ENCODE measurements at places on chromosomes 4 and X.

- no peak for DNase-seq
Measured at GRCh38 chrX:53003111-53003510, 44.8 kb upstream of the FAM156A start.

DNA sequence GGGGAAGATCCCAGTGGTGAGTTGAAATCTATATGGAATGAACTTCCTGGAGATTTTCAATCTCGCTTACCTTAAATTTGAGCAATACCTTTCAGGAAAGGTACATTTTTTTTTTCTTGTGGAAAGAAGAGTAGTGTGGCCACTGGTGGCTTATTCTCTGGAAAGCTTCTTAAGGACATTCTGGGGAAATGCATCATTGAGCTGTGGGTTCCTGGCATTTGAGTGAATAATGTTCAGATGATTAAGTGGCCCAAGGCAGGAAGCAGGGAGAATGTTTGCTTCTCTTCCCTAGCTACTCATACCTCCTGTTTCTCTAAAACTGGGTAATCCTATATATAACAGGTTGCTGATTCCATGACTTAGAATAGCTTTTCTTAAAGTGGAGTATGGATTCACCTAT is 31.8 kb downstream of the STAG2 start:
- no peak for DNase-seq

DNA sequence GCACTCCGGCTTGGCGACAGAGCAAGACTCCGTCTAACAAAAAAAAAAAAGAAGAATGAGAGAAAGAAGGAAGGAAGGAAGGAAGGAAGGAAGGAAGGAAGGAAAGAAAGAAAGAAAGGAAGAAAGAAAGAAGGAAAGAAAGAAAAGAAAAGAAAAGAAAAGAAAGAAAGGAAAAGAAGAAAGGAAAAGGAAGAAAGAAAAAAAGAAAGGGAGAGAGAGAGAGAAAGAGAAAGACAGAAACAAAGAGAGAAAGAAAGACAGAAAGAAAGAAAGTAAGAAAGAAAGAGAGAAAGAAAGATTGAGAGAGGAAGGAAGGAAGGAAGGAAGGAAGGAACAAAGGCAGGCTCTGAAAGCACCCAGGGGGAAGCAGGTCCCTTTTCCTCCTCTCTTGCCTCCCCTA is 336.6 kb upstream of the GATB start:
- DNase-seq, result no peak

GRCh38 chr4:115456231-115456630 is 342.8 kb upstream of the NDST4 start:
- no peak for DNase-seq

DNA sequence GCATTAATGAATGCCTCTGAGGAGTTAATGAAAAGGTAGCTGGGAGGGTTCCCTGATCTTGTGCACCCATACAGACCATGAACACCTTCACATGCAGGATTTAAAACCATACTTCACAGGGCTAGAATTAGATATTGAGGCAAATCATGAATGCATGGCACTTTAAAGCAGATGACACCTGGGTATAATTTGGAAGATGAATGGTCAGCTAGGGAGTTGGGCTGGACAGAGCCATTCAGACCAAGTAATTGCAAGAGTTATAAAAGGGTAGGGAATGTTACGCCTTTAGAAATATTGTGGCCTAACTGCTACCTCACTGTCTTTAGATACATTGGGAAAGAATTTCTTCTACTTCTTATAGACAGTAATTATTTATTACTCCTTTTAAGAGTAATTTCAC is 89.1 kb upstream of the ZNF827 start:
- no peak for DNase-seq

- DNase-seq, result no peak
Measured at GRCh38 chrX:101619364-101619763, 1.6 kb upstream of the ARMCX6 start.

DNA sequence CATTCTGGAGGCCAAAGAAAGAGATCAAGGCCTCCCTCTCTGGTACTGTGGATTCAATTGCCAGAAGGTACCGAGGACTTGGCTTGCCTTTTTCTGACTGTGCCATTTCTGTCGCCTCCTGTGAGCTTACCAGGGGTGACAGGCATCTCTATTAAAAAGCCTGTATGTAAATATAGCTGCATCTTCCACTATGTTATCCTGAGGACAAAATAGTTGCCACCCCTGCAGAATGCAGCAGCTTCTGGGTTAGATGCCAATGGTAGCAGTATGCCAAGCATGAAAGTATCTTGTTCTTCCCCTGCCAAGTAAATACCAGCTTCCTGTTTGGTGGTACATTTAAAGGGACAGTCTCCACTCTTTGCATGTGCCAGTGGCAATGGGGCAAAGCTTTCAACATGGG is 10.7 kb downstream of the TRPC5OS start:
- DNase-seq, result no peak

DNA sequence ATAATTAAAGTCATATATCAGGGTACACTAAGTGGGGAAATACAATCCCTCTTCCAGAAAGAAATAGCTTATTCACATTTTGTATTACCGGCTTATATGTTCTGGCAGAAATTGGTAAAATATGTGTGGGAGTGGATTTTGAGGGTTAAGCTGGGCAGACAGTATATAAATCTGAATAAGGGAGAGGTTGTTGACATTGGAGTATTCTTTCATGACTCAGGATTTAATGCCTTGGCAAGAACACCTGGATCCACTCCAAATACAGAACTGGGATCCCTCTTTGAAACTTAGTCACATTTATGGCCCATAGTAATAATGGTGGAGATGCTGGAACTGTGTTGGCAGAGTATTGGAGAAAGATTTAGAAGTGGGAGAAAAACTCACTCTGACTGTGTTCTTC is 54.3 kb upstream of the TET2 start:
- DNase-seq, result no peak

DNA sequence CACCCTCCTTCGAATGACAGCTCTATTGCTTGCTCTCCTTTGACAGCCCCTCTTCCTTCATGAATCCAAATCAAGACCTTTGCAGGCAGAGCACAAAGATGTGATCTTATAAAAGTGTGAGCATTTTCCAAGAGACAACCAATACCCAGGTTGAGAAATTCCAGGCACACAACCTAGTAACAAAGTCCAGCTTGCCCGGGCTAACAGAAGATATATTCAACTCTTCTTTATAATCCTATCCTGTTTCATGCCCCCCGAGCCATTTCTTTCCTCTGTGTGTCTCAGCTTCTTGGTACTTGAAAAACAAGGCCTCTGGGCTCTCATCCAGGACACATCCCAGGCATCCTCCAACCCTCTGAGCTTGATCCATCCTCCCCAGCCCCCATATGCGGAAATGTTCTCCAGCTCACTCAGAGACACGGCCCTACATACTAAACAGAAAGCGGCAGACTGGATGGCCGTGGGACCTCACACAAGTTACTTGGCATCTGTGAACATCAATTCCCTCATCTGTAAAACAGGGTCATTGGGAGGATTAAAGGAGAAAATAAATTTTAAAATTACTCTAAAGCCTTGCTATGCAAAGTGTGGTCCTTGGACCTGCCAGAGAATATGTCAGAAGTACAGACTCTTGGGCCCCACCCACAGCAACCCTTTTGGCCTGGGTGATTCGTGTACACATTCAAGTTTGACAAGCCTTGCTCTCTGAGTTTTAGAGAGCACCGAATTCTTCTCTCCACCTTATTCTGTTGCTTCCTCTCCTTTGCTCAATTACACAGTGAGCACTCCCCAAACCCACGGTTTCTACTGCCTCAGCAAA is 627.0 kb downstream of the BCOR start:
- no peak for DNase-seq

GRCh38 chr4:173018446-173018845 is 150.2 kb upstream of the GALNT7 start:
- DNase-seq, result no peak

- no peak for DNase-seq
Measured at GRCh38 chr4:184437565-184438265, 36.6 kb downstream of the IRF2 start.

GRCh38 chr4:42865572-42866189 is 26.8 kb upstream of the GRXCR1 start:
- no peak for DNase-seq

DNA sequence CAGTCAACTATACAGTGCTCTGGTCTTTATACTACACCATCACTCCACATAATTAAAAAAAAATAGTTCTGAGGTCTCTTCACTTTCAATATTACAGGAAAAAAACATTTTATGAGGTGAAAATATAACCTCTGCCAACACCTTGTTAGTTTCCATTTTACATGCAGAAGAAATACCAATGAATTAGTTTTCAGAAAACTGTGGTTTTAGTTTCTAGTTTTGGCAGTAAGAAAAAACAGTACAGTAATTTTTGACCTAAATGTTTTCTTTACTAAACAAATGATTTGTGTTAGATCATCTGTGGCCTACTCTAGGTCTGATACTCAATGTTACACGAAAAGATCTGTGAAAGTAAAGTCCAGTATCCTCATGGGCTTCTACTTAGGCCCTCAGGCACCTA is 10.0 kb downstream of the SULT1E1 start:
- peak; percentile 2 for DNase-seq

DNA sequence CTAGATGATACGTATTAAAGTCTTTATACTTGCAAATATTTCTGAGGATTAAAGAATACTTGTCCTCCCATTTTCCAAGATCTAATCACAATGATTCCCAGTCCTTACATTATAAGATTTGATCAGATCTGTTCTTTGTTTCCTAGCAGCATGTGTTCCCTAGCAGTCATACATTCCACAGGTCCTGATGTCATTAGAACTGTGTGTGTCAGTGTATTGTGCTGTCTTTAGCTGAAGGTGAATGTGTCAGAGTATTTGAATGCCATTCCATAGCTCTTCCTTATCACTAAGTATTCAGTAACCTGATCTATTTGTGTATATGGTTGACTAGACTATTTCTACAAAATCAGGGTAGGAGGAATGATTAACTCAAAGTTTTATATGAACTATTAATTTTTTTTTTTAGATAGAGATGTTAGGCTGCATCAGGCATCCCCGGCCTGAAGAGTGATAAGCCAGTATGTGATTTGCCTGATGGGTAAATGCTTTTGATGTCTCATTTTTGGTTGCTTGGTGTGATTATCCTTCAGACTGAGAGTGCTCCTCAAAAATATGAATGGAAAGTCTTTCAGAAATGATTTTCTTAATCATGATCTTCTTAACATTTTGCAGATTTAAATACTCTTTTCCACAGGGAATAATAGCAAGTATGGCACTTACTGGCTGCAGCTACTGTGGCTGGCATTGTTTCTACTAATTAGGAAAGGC is 4.4 kb downstream of the ADGRL3 start:
- DNase-seq, result no peak

- no peak for DNase-seq
Measured at GRCh38 chr4:86965019-86965976, 30.5 kb downstream of the AFF1 start.

DNA sequence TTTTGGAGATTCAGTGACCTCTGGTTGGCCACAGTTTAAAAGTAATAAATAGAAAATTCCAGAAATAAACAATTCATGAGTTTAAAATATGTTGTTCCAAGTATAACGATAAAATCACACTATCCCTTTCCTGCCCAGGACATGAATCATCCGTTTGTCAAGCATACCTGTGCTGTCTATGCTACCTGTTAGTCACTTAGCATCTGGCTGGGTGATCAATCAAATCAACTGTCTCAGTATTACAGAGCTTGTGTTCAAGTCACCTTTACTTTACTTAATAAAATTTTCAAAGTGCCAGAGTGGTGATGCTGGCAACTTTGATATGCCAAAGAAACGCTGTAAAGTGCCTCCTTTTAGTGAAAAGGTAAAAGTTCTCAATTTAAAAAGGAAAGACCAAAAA is 979.5 kb upstream of the NDST4 start:
- DNase-seq, result no peak

GRCh38 chr4:25425361-25425760 is 48.3 kb downstream of the ANAPC4 start:
- no peak for DNase-seq

All from T-helper 1 cell (primary cell).